ENCODE measurements at places on chromosomes 12 and 14. TPM values are rescaled to one million over a fixed set of nuclear protein-coding genes. Genes with fewer than 3 reads are reported as not detected.

MMP19 gene
- 0.13 TPM for total RNA-seq

DCN gene
- not detected for total RNA-seq

CLEC1A gene
- not detected for total RNA-seq

PARPBP gene
- total RNA-seq: 20.5 TPM

SLC4A8 gene
- 1.6 TPM for total RNA-seq

All from A549 treated with DMSO at 1 μM for 4 hours (cell line).